ENCODE measurements at places on chromosomes 2 and 18. TPM values are rescaled to one million over a fixed set of nuclear protein-coding genes. Genes with fewer than 3 reads are reported as not detected.
A peak's percentile ranks its signal among the peaks of the same experiment; 100 is the strongest.

Gene SPP2
- not detected for total RNA-seq

Gene POMC
- total RNA-seq: 0.68 TPM

Gene CD8B
- 3.5 TPM for total RNA-seq

Gene ALK
- 0.36 TPM for total RNA-seq

Gene OR6B2
- not detected for total RNA-seq

DNA sequence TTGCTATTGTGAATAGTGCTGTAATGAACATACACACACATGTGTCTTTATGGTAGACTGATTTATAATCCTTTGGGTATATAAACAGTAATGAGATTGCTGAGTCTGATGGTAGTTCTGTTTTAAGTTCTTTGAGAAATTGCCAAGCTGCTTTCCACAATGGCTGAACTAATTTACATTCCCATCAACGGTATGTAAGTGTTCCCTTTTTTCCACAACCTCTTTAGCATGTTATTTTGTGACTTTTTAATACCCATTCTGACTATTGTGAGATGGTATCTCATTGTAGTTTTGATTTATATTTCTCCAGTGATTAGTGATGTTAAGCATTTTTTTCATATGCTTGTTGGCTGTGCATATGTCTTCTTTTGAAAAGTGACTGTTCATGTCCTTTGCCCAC lies 86.7 kb downstream of the TTC27 start:
- DNase-seq: no peak

DNA sequence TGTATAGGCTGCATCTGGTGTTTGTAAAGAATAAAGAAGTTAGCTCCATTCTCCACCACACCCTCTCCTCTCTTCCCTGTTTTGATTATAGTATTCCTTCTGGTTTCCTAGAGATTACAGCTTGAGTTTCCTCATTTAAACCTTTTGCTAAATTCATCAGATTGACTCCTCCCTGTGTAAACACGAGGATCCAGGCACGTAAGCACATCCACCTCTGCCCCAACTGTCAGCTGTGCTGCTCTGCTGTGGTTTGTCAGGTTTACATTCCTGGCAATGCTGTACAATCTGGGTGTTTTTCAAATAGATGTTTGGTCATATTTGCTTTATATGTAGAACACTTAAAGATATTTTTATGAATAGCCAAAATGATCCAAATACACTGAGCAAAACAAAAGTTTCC lies 302.8 kb downstream of the PTGR3 start:
- no peak for DNase-seq

GRCh38 chr2:65688141-65688886 lies 255.9 kb upstream of the SPRED2 start:
- DNase-seq: no peak

GRCh38 chr2:197975931-197976519 lies 171.6 kb downstream of the PLCL1 start:
- no peak for DNase-seq

DNA sequence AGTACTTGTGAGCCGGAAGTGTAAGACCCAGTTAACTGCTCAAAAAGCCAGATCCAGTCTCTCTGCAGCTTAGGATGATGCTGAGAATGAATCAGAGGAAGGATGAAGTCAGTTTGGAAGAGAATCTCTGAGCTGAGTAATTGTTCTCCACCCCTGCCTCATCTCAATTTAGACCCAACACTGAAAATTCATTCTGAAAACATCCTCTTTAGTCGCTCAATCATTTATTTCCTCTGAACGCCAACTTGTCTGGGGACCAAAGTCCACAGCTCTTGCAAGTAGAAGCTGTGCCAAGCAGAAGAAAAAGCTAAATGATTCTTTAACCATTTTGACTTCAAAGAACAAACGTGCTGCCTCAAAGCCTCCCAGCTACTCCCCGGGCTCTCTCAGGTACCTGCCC lies 177.1 kb upstream of the KLHL29 start:
- DNase-seq: no peak

DNA sequence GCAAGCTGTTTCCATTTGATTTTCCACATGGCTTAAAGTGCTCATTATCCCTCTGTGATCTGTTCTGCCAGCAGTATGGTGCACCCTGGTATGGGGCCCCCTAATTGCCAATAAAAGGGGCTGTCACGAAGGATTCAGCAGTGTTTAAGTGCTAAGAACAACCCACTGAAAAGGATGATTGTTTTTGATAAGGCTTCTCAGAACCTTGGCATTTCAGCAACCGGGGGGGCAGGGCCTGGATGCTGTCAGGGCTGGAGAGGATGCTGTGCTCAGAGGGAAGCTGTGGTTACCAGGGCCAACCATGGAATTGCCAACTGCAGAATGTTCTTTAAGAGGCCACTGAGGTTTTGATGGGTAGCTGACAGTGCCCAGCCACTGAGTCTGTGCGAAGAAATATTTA lies 117.8 kb downstream of the CTIF start:
- no peak for DNase-seq

GRCh38 chr2:128445523-128445900 lies 126.8 kb upstream of the HS6ST1 start:
- peak; percentile 43 for DNase-seq

DNA sequence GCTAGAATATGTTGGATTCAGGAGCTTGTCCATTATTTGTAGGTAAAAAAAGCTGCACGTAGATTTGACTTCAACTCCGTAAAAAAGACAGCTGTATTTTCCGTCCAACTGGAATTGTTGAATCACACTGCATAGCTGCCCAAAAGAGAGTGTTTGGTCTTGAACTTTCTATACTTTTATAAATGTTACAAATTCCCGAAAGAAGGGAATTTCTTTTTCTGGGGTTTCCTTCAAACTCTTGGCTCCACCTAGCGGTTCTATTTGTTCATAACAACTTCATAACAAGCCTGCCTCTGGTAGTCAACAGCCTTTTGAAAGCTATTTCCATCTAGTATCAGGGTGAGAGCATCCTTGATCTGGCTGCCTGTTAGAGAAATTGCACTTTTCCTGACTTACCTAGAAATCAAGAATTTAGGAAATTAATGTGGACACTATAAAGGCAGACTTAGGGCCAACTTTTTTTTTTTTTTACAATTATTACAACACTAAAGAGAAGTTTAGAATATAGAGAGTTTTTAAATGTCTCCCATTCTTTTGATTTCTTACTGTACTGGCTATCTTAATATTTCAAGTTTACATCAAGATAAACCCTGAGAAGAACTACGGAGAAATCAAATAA lies 48.1 kb downstream of the TMEM185B start:
- no peak for DNase-seq

- DNase-seq: no peak
Observed at GRCh38 chr2:190791976-190792575, 88.5 kb upstream of the GLS start.

DNA sequence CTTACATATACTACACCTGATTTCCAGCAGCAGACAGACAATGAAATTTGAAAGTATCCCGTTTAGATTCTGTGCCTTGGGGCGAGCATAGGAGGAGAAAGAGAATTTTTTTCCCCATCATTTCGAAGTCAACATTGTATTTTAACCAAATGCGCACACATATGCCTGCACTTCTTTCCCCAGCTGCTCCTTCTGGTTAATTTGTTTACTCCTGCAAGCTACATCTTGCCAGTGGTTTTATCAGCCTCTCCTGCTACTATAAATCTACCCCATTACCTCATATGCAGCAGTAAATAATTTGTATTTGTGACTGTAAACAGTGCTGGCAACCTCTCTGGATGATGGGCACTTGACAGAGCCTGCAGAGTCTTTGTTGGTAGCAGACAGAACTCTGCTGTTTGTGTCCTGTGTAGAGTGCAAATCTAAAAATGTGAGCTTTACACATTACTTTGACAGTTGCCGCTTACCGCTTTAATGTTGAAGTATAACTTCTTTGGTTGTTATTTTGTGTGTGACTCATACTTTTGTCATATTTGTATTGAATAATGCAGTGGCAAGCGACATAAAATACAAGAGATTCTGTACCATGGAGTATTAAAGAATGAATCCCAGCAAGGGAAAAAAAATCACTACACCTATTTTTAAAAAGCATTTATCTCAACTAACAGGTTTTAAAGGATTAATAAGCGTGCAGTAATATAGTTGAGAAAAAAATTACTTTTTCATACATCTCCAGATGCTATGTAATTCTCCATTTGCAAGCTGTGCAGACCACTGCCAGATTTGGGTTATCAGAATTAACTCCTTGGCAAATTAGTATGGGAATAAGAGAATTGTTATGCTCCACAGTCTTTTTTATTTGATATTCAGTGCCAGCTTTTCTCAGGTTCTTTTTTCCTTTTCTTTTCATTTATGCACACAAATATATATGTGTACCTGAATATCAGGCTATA lies 536.8 kb downstream of the XIRP2 start:
- DNase-seq: no peak

DNA sequence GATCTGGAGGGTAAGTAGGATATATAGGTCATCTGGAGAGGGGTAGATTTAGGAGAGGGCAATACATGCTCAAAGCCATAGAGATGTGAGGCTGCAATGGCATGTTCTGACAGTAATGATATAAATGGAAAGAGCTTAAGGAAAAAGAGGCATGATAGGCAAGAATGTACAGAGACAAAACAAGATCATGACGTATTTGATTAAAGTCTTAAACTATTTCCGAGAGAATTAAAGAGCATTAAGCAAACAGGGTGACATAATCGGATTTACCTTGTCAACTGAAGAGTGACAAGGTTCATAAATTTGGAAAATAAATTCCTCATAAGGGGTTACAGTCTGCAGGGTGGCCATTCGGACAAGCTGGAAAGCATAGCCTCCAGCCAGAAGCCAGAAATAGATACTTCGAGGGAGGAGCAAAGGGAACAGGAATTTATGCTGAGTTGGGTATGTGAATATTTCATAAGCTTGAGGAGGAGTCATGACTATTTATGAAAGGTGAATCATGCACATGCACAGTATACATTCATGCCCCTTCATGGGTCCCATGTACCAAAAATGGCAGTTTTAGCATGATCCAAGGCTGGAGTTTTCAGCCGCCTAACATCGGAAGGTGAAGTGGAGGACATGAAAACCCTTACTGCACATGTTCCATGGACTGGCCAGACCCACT lies 396.2 kb upstream of the VWC2L start:
- DNase-seq: no peak

- no peak for DNase-seq
Observed at GRCh38 chr2:104834431-104835153, 19.3 kb upstream of the POU3F3 start.

GRCh38 chr2:10083692-10084211 lies 3.5 kb upstream of the CYS1 start:
- DNase-seq: no peak

Measured in ureter (tissue), 1 donor.